ENCODE measurements at places on chromosomes 16 and 17.
A peak's percentile ranks its signal among the peaks of the same experiment; 100 is the strongest.

DNA sequence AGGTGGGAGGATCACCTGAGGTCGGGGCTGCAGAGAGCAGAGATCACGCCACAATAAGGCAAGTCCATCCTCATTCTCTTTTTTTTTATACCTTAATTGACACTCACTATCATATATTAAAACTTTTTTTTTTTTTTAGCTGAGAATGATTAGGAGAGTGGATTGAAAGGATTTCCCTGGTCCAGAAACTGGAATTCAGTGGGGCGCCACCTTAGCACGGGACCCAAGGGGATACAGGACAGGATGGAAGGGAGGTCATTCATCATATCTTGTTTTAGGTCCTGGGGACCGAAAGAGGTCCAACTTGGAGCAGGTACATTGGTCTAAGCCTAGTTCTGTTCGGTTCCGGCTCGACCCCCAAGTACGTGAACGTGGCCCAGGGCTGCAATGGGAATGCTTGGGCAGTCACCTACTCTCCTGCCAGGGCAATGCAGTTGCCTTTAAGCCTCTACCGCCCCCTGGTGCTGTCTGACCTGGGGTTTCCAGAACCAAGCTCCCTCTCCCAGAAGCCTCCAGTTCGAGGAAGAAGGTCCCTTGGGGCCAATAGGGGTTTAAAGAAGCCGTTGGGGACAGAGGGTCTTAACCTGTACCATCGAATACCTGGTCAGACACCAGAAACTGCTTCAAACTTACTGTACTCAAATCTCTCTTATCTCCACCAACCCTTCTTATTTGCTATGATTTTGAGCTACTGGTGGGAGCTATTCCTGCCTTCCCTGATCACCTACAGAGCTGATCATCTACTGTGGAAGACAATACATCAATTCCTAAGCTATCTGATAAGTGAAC, 19.9 kb upstream of the GPATCH8 start:
- DNase-seq, result peak; percentile 53

- no peak for DNase-seq
Measured at GRCh38 chr16:52123061-52123839, 423.7 kb downstream of the TOX3 start.

DNA sequence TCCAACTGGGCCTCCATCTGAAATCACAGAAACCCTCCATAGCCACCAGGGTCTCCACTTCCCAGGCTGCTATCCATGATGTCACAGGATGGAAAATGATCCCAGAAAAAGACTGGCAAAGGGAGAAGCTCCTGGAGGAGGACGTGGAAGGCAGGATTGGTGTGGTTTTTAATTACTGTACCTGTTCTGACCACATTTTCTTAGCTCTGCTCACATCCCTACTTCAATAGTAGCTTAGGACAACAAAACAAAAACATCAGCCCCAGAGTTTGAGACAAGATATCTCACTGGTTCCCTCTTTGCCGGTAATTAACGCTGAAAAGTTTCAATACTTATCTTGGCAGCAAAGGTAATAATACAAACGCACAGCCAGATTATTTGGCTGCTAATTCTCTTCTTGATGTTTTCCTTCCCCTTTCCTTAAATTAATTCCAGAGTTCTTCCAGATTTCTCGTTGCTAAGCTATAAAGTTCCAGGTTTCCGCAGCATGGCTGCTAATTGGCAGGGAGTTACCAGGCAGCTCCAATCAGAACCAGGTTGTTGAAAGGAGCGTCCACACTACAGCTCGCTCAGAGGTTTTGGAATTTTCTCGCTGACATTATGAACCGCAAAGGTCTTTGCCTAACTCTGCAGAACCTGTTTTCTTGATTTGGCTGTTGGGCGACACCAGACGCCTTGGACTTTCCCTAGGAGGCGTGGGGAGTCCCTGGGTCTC, 263.4 kb downstream of the MRTFB start:
- DNase-seq, result no peak

DNA sequence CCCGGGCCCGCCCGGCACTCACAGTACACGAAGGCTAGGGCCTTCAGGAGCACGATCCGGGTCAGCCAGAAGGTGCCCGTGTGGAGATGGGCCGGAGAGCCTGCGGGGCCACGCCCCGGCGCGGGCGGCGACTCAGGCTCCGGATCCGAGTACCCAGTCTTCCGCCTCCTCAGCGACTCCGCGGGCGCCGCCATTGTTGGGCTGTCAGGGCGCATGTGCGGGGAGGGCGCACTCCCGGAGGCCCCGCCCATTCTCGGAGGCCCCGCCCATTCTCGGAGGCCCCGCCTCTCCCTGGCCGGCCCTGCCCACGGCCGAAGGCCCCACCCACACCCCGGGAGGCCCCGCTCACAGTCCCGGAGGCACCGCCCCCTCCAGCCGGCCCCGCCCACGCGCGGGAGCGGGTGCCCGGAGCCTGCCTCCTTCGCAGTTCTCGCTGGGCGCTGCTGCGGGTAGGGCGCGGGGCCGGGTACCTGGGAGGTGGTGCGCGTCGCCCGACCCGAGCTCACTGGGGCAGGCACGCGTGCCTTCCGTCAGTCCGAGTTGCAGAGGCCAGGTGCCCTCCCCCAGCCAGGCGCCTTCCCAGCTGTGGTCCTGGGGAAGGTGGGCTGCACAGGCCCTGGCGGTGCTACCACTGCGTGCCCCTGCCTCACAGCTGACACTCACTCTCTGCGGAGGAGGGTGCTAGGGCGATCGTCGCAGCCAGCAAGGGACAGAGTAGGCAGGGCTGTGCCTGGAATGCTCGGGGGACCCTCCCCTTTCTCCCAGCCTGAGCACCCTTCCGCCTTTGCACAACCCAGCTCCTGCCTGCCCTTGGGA, at the start of gene LMF1:
TSS of gene LMF1 (minus strand) at position 219 of the 816 bp plus-strand sequence. CDS start at position 215, 4 bp downstream.
- peak; percentile 97 for DNase-seq

- DNase-seq, result peak; percentile 58
Measured at GRCh38 chr17:46851029-46851741, at the start of gene WNT9B. Gene WNT9B, plus strand, starts transcription at chr17:46851583. Its CDS starts 56 bp downstream, at chr17:46851639.

DNA sequence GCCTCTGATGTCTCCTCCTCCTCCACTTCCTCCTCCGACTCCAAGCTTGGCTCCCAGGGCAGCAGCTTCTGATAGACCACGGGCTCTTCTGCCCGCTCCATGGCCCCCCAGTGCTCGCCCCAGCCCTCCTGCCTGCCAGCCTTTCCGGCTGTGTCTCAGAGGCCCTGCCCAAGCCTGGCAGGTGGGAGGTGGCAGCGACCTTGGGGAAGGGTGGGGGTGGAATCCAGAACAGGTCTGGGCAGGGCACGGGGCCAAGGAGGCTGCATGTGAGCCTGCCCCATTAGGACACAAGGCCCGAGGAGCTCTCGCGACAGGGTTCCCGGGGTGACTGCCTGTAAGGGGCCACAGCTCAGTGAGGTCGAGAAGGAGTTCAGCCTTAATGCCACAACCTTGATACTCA, at the start of gene GGT6:
TSS of gene GGT6 (minus strand) at position 157 of the 400 bp plus-strand sequence. CDS start at position 101, 56 bp downstream.
- DNase-seq, result no peak

GRCh38 chr17:45299361-45299760, 17.5 kb downstream of the MAP3K14 start:
- no peak for DNase-seq

DNA sequence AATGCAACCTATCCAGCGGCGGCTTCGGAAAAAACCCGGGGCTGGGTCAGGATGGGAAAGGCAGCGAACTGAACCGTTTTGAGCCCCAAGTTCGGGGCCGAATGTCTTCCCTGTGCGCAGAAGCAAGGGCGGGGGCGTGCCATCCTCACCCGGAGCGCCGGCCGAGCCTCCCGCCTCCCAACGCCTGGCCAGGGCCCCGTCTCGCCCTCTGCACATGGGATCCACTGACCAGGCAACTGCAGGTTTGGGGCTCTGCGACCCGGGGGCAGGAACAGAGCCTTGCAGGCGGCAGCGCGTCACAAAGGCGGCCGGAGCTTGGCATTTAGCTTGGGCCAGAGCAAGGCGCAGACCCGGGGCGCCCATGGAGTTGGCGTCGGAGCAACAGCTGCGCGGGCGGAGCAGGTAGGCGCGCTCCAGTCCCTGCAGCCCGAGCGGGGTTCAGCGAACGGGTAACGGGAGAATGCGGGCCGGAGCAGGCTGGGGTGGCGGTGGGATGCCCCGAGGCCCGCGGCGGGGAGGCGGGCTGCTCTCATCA, at the start of gene FBXO39:
TSS of gene FBXO39 (plus strand) at position 345 of the 535 bp plus-strand sequence. CDS start 3,654 bp downstream, outside the sequence.
- no peak for DNase-seq

- DNase-seq, result no peak
Measured at GRCh38 chr16:76926595-76926994, 264.4 kb upstream of the MON1B start.

DNA sequence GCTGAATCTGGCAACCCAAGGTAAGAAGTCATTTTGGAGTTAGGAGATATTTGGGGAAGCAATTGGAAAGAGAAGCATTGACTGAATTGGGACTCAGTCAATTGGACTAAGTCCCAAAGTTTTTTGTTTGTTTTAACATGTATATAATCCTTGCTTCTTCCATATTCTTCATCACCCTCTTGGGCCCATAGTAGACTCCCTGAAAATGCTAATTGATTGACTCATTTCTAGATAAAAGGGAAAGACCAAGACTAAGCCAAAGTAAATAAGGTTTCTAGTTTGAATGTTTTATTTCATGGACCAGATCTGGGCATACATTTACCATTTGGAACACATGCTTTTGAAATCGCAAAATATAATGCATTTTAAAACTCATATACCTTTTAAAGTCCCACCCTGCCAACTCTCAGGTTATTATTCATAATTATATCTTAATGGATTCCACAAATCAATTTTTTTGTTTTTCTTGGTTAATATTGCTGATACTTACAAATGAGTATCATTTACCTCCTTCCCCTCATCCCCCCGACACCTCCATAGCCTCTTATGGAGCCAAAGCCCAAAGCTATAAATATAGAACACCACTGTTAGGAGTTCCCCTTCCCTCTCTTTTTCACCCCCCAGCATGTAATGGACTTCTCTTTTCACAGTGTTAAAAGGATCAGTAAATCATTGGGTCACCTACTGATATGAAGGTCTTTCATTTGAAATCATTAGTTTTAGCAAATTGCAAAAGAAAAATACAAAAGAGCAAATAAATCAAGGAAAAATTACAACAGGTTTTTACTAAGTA, 674.0 kb upstream of the SOX9 start:
- DNase-seq, result no peak

- no peak for DNase-seq
Measured at GRCh38 chr16:66473051-66473571, 46.0 kb downstream of the BEAN1 start.

DNA sequence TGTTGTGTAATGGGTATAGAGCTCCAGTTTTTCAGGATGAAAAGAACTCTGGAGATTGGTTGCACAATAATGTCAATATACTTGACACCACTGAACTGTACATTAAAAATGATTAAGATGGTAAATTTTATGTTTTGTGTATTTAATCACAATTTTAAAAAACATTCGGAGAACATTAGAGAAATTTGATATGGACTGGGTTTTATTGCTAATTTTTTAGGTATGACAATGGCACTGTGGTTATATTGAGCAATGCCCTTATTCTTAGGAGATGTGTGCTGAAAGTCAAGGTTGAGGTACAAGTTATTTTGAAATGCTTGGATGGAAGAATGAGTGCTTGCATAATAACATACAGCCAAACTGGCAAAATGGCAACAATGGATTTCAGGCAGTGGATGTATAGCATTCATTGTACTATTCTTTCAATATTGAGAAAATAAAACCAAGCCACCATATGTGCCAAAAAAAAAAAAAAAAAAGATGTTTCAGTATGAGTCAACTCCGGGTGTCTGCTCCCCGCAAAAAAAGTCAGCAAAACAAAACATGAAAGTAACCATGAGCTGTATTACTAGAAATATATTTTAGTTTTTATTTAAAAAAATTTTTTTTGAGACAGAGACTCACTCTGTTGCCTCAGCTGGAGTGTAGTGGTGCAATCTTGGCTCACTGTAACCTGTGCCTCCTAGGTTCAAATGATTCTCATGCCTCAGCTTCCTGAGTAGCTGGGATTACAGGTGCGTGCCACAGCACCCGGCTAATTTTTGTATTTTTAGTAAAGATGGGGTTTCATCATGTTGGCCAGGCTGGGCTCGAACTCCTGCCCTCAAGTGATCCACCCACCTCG, 19.8 kb downstream of the HOXB1 start:
- DNase-seq, result no peak

GRCh38 chr16:11175106-11175786, 80.8 kb downstream of the SOCS1 start:
- no peak for DNase-seq

GRCh38 chr16:58057121-58057520, 31.6 kb downstream of the MMP15 start:
- no peak for DNase-seq

DNA sequence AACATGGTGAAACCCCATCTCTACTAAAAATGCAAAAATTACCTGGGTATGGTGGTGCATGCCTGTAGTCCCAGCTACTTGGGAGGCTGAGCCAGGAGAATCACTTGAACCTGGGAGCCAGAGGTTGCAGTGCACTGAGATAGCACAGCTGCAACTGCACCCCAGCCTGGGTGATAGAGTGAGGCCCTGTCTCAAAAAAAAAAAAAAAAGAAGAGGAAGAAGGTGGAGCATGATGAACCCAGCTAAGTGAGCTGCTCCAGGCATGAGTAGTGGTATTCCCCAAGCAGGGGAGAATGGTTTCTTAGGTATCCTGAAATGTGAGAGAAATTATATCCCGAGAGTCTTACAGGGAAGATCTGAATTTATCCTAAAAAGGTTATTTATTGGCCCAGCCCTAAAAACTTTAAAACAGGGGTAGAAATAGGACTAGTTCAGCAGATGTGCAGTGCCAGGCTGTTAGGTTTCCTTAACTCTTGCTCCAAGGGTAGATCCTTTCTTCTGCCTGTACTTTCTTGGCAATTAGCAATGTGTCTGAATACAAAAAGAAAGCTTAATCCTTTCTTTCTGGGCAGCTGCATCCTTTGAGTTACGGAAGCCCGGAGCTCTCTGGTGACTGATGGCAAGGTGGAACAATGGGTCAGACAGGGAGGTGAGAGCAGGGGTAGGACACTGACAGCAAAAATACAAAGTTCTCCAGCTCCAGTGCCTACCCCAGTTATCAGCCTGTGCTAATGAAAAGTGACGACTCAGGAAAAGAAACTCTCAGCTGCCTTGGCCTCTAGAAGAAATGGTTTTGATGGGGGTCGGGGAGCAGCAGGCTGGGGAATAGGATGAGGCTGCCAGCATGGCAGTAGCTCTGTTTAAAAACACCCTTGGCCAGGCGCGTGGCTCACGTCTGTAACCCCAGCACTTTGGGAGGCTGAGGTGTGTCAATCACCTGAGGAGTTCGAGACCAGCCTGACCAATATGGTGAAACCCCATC, 36.5 kb upstream of the TOB1 start:
- no peak for DNase-seq

- no peak for DNase-seq
Measured at GRCh38 chr16:51150888-51151320, at the start of gene SALL1. Gene SALL1, minus strand, starts transcription at chr16:51151270. Its CDS starts 29 bp downstream, at chr16:51151241.

- no peak for DNase-seq
Measured at GRCh38 chr16:77457046-77457445, 22.2 kb upstream of the ADAMTS18 start.

Data from LoVo (cell line).